KG1 (cell line): ENCODE measurements at places on chromosomes 5 and 9.

DNA sequence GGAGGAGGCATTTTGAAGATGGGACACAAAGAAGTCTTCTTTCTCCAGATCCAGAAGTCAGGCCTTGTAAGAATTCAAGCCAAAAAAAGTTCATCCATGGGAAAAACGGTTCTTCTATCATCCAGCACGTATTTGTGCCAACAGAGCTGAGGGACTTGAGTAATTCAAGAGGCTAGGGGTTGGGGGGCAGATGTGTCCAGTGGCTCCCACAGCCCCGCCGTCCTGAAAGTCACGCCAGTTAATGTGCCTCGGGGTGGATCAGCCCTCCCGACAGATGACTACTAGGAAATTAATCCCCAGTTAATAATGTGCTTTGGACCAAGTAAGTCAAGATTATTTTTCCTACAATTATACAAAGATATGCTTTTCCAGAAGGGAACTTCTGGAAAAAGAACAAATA, 23.4 kb downstream of the NREP start:
- no peak for DNase-seq

- DNase-seq: no peak
Measured at GRCh38 chr9:97491216-97491999, 10.1 kb upstream of the TMOD1 start.

DNA sequence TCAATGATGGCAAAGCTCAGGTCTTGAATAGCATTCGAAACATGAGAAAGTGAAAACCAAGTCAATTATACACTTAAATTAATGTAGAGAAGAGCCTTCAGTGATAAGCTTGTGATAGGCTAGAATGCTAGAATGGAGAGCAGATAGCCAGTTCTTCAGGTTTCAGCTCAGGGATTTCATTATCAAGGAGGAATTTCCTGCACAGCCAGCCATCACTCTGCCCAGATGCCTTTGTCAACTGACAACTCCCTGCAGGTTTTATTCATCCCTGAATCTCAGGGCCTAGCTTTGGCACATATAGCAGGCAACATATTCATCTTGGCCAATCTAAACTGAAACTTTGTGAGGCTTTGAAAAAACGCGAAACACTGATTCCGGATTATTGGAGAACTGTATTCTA, 199.3 kb upstream of the CDH6 start:
- DNase-seq: no peak

DNA sequence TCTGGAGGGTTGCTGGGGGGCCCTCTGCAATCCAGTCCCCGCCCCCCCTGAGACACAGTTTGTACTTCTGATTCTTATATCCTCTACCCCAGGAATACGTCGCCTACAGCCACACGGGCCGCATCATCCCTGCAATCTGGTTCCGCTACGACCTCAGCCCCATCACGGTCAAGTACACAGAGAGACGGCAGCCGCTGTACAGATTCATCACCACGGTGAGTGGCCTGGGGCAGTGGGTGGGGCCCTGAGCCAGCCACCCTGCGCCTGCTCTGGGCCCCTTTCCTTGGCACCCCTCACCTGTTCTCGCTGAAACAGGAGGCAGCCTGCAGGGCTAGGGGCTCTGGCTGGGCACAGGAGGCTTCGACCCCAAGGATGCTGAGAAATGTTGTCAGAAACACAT, 24.1 kb upstream of the RPL26L1 start:
- no peak for DNase-seq
